ENCODE measurements at places on chromosomes 5 and 9.

GRCh38 chr5:124841829-124842712, 95.6 kb upstream of the ZNF608 start:
- no peak for DNase-seq

GRCh38 chr5:80409367-80409966, 1.6 kb downstream of the ZFYVE16 start:
- DNase-seq: no peak

DNA sequence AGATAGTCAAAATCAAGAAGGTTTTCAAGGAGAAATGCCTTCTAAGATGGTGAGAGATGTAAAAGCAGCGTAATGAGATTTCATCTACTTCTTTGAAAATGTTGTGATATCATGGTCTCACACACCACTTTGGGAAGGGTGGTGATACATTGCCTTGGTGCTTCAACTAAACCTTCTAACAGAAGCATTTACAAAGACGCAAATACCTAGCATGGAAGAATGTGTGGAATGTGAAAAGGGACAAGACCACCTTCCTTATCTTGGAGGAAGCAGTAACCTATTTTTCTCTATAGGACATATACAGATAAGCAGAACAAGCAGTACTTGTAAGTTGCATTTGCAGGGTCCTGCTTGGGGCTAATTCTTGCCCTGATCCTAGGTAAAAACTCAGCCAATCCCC, 38.8 kb downstream of the PCA3 start:
- DNase-seq: no peak

GRCh38 chr5:52758014-52758413, 29.7 kb upstream of the ITGA1 start:
- DNase-seq: no peak

GRCh38 chr5:95725937-95726810, 5.0 kb upstream of the RHOBTB3 start:
- DNase-seq: no peak

- no peak for DNase-seq
Measured at GRCh38 chr9:91844190-91844589, 105.8 kb downstream of the ROR2 start.

GRCh38 chr5:135709208-135709575, 125.3 kb upstream of the SLC25A48 start:
- DNase-seq: no peak

DNA sequence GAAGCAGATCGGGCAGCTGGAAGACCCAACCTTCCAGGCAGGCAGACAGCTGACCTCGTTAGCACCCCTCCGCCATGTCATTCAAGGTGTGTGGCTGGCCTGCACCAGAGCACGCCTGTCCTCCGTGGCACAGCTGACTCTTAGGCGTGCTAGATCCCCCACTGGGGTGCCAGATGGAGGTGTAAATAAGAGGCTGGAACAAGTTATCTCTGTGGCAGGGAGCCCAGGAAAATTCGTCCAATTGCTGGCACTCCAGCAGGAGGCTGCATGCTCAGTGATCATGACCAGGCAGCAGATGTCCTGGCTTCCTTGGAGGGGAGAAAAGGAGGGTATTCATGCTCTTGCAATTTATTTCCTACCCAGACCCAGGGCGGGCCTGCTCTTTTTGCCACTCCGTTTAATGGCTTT, 7.8 kb upstream of the ALDOB start:
- DNase-seq: no peak

DNA sequence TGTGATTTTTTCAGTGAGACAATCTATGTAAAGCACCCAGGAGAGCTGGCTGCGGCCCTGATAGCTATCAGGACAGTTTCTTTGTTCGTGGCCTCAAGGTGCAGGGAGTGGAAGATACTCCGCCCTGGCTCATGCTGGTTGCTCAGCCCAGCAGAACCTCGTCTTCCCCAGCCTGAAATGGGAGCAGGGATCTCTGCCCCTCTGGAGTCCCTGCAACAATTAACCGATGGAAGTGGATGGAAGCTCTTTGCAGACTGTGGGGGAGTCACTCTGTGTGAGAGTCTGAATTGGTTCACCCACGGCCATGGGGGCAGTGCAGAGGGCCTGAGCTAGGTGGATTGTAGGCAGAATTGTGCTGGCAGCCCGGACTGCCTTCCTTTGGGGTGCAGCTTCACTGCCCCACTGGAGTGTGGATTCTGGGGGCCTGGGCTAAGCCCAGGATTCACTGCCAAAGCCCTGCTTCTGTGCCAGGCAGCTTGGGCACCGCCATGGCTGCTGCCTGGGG, 2.8 kb downstream of the AIF1L start:
- DNase-seq: no peak
